ENCODE measurements at places on chromosomes 1 and 21.

DNA sequence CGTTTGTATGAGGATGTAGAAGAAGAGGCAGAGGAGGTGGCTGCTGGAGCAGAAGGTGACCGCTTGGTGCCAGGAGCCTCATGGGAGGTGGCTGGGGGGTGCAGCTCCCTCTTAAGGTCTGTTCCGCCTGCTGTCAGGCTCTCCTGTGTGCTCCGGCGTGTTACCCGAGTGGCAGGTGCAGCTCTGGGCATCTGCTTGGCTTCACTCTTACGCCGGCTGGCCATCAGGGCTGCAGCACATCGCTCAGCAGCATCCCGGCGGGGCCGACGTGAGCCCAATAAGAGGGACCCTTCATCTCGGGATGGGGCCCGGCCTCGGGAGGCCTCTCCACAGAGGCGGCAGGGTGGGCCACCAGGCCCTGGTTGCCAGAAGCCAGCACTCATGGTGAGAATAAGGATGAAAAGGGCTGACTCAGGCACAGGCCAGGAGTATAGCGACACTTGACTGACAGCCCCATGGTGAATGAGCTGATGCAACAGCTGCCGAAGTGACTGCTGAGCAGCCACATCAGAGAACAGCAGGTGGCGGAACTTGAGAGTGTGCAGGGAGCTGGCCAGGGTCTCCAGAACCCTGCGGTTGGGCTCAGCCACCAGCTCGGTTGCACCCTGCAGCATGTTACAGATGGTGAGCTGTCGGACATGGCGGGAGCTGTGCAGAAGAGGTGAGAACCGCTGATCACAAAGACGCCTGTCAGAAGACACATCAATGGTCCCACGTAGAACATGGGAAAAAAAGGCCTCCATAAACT is 17.5 kb downstream of the LRRC41 start:
- DNase-seq = no peak

GRCh38 chr1:200345520-200345919 is 64.3 kb downstream of the ZNF281 start:
- peak; percentile 64 for DNase-seq

- peak; percentile 63 for DNase-seq
Measured at GRCh38 chr1:178262120-178262500, 168.2 kb downstream of the RASAL2 start.

GRCh38 chr1:93692983-93693591 is 11.4 kb upstream of the BCAR3 start:
- DNase-seq = peak; percentile 89

DNA sequence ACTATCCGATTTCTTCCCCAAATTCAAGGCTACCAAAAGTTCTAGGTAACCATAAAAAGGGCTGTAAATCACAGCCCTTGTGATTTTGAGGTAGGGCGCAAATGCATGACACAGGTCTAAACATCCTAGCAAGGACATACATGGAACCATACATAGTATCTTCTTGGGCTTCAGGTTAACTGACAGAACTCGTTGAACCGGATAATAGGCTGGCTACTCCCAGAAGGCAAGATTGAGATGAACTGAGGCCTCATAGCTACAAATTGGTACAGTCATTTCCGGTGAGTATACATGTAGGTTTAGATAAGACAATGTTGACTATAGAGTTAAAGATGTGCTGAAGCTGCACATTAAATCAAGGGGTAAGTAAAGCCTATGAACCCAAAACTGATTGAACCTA is 27.3 kb upstream of the TP53BP2 start:
- no peak for DNase-seq

DNA sequence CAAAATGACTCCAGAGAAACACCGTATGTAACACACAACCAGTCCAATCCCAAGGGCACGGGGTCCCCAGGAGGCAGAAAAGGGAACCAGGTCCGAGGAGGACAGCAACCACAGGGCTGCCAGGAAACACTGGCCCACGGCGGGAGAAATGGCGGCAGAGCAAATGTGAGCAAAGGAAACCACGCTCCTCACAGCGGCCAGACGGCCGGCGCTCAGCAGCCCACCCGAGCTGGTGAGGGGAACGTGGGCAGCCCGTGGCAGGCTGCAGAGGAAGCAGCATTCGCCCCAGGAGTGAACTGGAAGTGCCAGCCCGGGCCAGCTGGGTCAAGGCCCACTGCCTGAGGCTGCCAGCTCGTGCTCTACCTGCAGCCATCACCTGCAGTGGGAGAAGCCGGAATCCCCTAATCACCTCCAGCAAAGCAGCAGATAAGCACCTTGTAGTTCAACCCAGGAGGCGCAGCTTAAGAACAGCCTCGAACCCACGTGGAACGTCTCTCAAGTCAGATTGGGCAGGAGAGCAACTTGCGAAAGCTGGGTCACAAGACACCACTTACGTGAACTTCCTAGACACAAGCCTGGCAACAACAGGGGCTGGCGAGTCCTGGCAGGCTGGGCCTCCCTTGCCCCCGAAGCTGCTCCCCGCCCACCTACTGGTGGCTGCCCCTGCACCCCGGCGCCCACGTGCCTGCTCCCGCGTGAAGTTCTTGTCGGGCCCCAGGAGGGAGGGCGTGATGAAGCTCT is 6.7 kb downstream of the SLC19A1 start:
- no peak for DNase-seq

DNA sequence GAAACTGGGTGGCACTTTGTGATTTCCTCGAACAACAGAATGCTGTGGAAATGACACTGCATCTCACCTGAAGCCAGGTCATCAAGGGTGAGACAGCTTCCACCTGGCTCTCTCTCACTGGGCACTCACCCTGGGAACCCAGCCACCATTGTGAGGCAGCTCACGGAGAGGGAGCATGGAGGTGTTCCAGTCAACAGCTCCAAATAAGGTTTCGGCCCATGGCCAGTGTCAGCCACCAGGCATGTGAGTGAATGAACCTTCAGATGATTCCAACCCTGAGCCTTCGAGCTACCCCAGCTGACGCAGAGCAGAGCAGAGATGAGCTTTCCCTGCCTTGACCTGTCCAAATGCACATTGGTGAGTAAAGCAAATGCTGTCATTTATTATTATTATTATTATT is 58.1 kb downstream of the SYDE2 start:
- no peak for DNase-seq

DNA sequence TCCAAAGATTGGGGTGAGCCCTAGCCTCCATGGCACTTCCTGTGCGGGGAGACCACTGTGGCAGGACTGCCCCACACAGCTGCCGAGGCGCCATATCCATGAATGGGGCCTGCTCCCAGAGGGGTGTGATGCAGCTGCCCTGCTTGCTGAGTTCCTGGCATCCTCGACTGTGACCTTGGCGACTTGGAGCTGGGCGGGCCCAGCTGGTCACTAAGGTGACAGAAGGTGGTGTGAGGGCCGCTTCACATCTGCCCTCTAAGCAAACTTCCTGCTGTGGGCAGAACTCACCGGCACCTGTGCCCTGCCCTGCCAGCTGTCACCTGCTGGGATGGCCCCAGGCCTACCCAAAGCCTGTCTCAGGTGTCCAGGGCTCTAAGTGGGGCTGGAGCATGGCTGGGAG is 9.0 kb downstream of the TMEM61 start:
- no peak for DNase-seq

DNA sequence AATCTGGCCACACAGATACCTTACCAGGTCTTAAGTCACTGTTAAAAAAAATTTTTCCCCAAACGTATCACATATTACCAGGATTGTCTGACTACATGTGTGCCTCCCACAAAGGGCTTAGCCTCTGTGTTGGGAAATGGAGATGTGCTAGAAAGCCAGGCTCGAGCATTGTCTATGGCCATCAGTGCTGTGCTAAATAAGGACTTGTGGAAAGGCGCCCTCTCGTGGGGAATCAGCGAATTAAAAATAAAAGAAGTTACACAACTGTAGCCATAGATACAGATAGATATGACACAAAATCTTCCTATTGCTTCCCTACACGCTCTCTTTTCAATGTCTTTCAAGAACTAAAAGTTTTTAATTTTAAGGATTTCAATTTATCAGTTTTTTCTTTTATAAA is 47.5 kb upstream of the CRNN start:
- DNase-seq = peak; percentile 76

DNA sequence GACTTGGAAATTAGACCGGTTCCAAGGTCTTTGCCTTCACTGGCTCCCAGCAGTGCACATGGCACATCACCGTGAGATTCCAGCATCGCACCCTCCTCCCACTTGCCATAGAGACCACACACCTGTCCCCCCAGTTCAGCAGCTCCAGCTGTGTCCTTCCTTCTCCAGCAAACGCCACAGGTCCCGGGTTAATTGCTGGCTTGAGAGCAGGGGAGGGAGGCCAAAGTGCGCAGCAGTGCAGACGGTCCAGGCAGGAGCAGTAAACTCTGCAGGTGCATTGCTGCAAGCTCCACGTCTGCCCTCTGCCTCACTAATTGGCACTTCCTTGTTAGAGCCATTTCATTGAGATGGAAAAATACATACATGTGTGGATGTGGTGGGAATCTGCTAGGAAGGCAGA is 65.3 kb downstream of the KLHDC7A start:
- DNase-seq = no peak

DNA sequence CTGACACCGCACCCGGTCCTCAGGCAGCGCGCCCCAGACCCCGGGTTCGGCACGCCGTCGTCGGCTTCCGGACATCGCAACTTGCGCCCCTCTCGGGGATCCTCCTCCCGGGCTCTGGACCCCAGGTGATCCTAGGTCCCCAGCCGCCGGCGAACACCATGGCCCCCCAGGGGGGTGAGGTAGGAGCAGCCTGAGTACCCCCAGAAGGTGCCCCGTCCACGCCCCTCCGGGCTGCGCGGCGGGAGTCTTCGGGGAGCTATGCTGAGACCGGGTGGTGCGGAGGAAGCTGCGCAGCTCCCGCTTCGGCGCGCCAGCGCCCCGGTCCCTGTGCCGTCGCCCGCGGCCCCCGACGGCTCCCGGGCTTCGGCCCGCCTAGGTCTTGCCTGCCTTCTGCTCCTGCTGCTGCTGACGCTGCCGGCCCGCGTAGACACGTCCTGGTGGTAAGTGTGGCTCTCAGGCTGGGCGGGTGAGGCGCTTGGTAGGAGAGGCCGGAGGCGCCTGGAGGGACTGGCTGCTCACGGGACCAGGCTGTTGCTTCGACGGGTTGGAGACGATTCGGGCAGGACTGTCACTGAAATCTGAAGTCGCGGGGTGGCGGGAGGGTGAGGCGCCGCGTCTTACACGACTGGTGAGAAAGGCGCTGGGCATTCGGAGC is 367 bp downstream of the WNT2B start:
- DNase-seq = no peak

- DNase-seq = no peak
Measured at GRCh38 chr21:44911384-44912157, 9.1 kb downstream of the ITGB2 start.

- DNase-seq = no peak
Measured at GRCh38 chr21:32317726-32318125, 19.1 kb downstream of the MRAP start.

- DNase-seq = no peak
Measured at GRCh38 chr21:38995731-38996130, 187.5 kb downstream of the PSMG1 start.

DNA sequence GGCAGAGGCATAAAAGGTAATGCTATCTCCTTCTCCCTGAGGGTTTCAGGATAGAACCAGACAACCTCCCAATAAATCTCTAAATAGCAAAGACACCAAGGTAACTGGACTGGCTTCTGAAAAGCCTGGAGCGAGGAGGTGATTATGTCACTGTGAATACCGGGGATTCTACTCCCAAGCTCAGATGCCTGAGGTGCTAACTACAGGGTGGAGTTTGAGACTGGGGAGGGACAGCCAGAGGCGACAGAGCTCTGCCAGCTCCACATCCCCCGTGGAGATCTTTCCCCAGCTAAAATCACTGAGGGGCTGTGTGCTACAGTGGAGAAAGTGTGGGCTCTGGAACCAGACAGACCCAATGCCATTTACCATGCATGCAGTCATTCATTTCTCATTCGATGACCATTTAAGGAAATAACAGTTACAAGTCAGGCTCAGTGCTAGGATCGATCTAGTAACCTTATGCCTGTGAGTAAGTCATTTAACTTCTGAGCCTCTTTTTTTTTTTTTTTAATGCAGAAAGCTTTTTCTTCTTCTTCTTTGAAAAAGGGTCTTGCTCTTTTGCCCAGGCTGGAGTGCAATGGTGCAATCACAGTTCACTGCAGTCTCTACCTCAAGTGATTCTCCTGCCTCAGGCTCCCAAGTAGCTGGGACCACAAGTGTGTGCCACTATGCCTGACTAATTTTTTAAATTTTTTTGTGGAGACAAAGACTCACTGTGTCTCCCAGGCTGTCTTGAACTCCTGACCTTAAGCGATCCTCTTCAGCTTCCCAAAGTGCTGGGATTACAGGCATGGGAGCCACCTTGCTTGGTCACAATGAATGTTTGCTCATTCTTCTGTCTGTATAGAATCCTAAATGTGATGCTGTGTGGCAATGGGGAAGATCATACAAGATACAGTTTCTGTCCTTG is 8.1 kb upstream of the SLC45A3 start:
- no peak for DNase-seq

- DNase-seq = no peak
Measured at GRCh38 chr1:10608690-10609089, 133.9 kb downstream of the PEX14 start.

DNA sequence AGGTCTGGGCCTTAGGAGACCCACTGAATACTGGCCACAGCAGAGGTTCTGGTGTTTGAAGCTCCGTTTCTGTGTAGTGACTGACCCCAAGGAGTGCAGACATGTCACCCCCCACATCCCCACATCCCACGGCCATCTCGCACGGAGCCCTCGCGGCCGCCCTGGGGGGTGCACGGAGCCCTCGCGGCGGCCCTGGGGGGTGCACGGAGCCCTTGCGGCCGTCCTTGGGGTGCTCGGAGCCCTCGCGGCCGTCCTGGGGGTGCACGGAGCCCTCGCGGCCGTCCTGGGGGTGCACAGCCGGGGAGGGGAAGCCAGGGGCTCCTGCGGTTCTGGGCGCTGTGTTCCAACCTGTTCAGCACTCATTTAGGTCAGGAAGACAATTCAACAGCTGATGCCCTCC is 68.4 kb downstream of the SCCPDH start:
- no peak for DNase-seq

DNA sequence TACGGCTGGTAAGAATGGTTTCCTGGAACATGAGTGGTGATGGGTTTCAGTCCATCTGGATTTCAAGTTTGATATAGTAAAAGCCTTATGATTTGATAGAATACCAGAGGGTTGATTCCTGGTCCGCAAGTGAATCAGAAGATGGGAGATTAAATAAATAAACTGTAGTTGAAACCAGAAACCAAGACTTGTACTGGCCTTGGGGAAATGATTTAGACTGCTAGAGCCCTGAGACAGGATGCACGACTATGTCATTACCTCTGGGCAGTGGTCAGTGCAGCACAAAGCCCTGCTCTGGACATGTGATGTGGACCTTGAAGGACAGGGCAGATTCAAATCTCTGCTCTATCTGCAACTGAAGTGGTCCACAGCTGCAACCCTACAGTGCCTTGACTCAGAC is 15.6 kb upstream of the FMOD start:
- DNase-seq = peak; percentile 72

- peak; percentile 56 for DNase-seq
Measured at GRCh38 chr1:221998186-221998612, 256.3 kb upstream of the DUSP10 start.

GRCh38 chr1:48967318-48967717 is 190.6 kb upstream of the BEND5 start:
- DNase-seq = no peak

DNA sequence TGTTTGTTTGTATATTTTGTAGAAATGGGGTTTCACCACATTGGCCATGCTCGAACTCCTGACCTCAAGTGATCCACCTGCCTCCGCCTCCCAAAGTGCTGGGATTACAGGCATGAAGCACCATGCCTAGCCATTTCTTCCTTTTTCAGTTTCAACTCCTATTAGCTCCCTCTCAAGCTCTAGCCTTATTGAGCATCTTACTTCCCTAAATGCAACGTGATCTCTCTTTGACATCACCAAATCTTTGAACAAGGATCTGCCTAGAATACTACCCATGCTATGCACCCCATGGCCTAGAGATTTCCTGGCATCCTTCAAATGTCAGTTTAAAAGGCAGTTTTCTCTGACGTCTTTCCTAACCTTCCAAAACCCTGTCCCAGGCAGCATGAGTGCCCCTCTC is 91.1 kb upstream of the NR5A2 start:
- no peak for DNase-seq
